ENCODE measurements at places on chromosomes 6 and 20.

GRCh38 chr6:167047554-167047953, 48.4 kb downstream of the CEP43 start:
- peak; percentile 39 for DNase-seq

- no peak for DNase-seq
Measured at GRCh38 chr6:67073938-67074337, 1366.9 kb upstream of the EYS start.

GRCh38 chr6:157961832-157962575, 19.7 kb upstream of the SYNJ2 start:
- DNase-seq = no peak

DNA sequence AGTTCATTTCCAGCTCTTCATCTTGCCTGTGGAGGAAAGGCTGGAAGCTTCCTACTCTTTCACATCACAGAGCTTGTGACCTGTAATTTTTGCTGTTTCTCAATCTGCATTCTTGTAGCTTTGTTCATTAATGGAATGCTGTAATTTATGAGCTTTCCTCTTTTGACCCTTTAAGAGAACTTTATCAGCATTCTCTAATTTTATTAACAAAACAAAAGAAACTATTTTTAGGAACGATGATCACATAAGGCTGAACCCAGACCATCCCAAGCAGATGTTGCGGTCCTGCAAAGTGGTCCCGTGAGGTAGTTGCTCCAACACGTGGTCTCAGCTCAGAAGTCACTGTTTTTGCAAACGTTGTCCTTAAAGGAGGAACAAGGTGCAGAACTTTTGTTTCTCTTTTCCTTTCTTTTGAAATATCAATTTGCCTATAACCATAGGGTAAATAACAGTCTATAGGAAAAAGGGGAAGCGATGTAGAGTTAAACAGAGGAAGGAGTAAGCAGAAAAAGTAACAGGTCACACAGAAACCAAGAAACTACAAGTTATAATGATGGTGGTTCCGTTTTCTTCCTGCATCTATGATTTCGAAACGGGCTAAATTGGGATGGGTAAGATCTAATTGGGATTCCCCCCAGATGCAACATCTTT, 121.3 kb upstream of the PHACTR1 start:
- no peak for DNase-seq

GRCh38 chr6:150072201-150072600, 3.3 kb upstream of the ULBP3 start:
- peak; percentile 27 for DNase-seq

- peak; percentile 15 for DNase-seq
Measured at GRCh38 chr6:100001915-100002388, 7.9 kb upstream of the MCHR2 start.

DNA sequence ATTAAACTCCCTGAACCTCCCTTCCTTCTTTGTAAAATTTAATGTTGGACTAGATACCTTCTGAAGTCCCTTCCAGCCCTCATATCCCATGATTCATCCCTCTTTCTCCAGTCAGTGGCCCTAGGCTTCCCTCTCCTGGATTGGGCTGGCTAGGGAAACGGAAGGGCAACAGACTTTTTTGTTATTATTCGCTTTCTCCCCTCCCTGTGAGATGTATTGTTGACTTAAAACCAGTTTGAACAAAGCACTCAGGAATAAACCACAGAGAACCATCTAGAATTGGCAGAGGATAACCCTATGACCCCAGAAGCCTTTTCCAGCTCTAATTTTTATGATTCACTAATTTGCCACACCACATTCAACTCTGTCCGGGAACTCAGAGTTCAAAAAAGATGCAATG, 239.7 kb upstream of the SUPT3H start:
- DNase-seq = no peak

DNA sequence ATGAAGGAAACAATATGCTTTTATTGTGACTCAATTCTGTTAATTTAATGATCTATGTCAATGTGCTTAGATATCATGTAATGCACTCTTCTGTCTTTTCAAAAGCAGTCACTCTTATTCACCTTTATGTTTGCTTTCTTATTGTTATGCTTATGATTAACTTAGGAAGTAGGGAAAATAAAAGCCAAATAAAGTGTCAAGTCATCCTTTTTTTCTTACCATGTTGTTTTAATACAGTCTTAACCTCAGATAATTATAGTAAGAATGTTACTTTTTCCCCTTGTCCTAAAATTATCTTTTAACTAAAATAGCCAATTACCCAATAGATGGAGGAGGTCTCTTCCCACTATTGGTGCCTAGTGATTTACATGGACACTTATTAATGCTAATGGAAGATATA, 72.6 kb downstream of the TFAP2B start:
- DNase-seq = no peak

DNA sequence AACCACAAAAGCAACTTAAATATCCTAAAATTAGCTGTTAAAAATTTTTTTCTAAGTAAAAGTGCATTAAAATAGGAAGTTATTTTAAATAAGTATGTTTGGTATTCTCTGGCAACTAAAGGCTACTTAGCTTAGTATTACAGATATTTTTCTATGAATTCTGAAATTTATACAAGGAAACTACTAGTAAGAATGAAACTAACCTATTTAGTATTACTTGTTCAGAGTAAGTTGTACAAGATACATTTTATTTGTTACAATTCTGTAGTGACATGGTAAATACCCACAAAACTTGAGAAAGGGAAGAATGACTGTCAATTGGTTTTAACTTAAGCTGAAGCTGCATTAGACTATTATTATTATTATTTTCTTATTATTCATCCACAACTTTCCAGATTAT, 6.5 kb downstream of the PHIP start:
- no peak for DNase-seq

- no peak for DNase-seq
Measured at GRCh38 chr20:47306755-47307370, 49.6 kb downstream of the ZMYND8 start.

- no peak for DNase-seq
Measured at GRCh38 chr6:147170269-147170668, 33.9 kb upstream of the STXBP5 start.

DNA sequence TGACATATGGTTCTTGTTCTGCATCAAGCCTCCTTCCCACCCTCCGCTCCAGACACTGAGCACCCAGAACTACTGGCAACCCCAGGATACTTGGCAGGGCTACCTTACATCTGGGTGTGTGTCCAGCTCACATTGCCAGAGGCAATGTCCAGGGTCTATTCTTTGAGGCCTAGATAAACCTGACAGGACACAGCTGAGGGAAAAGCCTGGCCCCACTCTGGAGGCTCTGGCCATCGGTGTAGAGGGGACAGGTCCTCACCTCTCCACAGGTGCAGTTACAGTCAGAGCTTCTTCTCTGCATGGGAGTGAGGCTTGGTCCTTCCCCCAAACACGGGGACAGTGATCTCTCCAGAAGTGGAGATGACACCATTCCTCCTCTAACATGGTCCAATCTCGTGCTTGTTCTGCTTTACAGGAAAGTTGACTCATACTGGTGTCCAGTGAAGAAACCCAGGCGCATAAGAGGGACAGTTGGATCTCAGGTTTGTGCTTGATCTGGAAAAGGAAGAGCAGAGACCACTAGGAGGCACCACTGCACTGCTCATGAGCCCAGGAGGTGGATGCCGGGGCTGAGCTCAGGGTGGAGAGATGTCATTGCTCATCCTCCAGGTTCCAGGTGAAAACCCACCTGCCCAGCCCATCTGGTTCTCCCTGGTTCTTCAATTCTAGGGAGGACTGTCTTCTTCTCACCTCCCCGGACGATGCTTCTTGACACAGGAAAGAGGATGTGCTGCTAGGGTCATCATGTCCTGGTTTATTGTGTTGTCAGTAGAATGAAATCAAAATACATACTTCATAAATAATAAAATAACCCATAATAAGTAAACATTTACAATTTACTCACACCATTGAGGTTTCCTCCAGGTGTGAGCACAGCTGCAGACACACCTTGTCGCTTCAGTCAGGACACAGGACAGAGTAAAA, 14.7 kb downstream of the HLA-F start:
- DNase-seq = peak; percentile 73

DNA sequence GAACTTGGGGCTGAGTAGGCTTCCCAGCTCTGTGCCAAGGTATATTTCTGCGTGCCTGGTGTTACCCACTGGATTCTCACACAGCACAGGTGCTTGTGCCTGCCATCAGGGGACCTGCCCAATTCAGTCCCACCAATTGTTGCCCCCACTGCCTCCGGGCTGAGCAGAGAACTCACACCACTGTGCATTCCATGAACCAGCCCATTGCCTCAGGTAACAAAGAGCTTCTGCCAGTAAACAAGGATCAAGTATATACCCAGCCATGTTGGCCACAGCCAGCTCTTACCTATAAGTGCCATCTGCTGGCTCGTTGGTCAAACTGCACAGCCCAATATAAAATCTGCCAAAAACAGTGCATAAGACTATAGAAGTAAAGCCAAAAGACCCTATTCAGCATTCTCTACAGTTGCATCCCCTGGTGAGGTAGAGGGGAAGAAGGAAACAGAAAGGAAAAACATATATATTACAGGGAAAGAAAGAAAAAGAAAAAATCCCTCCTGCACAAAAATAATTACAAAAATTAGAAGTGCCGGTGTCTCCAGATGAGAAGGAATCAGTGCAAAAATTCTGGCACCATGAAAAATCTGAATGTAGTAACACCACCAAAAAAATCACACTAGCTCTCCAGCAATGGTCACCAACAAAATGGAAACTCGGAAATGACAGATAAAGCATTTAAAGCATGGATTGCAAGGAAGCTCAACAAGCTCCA, 241.4 kb downstream of the IBTK start:
- DNase-seq = no peak

DNA sequence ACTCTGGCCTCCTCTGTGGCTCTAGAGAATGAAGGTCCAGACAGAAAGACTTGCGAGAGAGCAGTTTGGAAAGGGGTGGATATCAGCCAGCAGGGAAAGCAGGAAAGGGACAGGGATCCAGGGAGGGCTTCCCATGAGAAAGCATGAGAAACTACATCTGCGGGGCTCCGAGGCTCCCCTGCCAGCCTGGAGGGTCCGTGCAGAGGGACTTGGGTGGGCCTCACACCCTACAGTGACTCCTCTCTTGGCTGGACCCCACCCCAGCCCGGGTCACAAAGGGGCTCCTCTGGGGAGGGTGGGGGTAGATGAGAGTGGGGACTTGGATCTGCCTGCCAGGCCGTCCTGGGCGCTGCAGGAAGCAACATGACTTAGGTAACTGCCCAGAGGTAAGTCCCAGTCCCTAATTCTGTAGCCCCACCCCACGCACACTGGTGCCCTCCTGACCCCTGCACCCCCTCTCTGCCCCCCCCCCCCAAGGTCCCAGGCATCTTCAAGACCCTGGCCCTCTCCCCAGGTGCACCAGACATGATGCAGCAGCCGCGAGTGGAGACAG, at the start of gene TMEM239:
Gene TMEM239, plus strand, starts transcription at position 335 of the 553 bp plus-strand sequence. Its CDS starts 191 bp downstream, at position 526.
- DNase-seq = no peak

- DNase-seq = no peak
Measured at GRCh38 chr6:2558861-2559801, 191.6 kb downstream of the MYLK4 start.

- no peak for DNase-seq
Measured at GRCh38 chr6:93021235-93021915, 398.0 kb downstream of the EPHA7 start.

- DNase-seq = no peak
Measured at GRCh38 chr6:131163886-131164285, 28.6 kb downstream of the AKAP7 start.

GRCh38 chr6:107021446-107022185, 6.4 kb upstream of the MTRES1 start:
- DNase-seq = no peak

DNA sequence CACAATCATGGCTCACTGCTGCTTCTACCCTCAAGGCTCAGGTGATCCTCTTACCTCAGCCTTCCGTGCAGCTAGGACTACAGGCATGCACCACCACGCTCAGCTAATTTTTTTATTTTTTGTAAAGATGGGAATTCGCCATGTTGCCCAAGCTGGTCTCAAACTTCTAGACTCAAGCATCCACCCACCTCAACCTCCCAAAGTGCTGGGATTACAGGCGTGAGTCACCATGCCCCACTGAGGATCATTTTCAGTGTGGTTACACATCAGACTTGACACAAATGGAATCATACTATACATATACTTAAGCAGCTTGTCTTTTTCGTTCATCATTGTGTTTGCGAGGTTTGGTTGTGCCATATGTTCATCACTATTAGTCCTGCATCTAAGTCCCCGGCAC, 26.6 kb downstream of the ZC3H12D start:
- no peak for DNase-seq

DNA sequence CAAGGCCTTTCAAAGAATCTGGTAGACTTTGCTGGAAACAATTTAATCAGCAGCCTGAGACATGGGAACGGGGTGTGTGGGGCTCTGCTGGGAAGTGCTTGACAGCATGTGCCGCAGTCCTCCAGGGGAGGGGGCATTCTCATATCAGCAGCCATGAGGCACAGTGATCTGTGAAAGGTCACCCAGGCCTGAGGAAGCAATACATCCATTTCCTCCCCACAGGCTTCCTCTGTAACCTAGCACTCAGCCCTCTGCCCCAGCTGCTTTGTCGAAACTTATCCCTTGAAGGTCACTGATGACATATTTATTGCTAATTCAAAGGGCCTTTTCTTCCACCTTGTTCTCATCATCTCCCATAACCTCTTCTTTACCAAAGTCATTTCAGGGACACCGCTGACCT, 103.3 kb downstream of the TNFAIP3 start:
- DNase-seq = no peak

- DNase-seq = no peak
Measured at GRCh38 chr20:53829255-53829723, 235.7 kb upstream of the ZNF217 start.

GRCh38 chr20:53281557-53282117, 309.5 kb downstream of the TSHZ2 start:
- DNase-seq = no peak

DNA sequence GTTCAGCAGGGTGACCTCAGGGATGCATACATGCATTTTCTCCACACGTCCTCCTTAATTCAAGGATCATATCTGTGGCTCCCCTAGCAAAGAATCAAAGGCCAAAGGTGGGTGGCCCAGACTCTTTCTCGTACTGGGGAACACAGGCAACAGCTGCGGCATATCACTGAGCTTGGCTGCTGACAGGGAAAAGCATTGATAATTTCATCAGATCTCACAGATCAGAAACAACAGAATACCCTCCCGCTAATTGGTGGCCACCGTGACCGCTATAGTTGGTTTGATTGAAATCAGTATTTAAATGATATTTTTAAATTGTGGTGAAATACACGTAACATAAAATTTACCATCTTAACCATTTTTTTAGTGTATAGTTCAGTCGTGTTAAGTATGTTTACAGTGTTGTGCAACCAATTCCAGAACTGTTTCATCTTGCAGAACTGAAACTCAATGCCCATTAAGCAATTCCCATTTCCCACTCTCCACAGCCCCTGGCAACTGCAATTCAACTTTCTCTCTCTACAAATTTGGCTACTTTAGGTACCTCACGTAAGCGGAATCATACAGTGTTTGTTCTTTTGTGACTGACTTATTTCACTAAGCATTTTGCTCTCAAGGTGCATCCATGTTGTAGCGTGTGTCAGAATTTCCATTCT, 74.7 kb upstream of the TMEM170B start:
- DNase-seq = no peak

GRCh38 chr20:25043499-25044260, 14.3 kb downstream of the ACSS1 start:
- DNase-seq = no peak
